ENCODE measurements at places on chromosomes 12 and 14.

- no peak for DNase-seq
These were observed 141.8 kb upstream of the RASSF8 start for GRCh38 chr12:25816637-25817036.

GRCh38 chr12:39958377-39958776, 147.5 kb downstream of the SLC2A13 start:
- DNase-seq: no peak

GRCh38 chr12:109900752-109901580, 892 bp downstream of the TCHP start:
- DNase-seq: no peak

- no peak for DNase-seq
These were observed 66.3 kb downstream of the OTX2 start for GRCh38 chr14:56744016-56744415.

DNA sequence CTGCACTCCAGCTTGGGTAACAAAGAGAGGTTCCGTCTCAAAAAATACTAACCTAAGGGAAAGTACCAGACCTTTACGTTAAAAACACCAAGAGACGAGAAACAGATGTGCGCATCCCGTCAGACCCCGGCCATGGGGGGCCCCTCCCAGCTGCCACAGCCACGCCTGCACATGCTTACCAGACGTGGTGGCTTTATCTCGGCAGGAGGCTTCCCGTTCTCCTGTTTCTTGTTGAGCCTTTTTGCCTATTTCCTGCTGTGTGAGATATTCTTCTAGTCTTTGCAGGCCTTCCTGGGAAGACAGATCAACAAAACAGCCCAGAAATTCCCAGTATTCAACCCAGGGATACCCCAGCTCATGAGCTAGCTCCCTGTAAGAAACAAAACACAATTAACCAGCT, 23.6 kb downstream of the PGAM5 start:
- DNase-seq: no peak

GRCh38 chr14:60226298-60226697, 22.7 kb upstream of the PPM1A start:
- no peak for DNase-seq

DNA sequence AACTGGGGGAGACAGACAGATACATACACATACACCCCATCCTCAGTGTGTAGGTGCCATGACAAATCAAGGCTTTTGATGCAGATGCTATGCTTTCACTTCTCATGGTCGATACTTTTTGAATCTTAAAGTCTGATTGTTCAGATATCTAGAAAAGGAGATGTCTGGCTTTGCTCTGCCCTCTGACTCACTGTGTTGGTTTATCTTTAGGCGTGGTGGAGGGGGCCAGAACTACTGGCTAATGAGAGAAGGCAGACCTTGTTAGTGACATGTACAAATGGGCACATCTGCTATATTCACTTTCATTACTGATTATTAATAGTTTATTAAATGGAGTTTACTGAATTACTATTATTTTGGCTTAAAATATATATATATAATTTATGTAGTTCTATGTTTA, 444.3 kb upstream of the RGS6 start:
- no peak for DNase-seq

DNA sequence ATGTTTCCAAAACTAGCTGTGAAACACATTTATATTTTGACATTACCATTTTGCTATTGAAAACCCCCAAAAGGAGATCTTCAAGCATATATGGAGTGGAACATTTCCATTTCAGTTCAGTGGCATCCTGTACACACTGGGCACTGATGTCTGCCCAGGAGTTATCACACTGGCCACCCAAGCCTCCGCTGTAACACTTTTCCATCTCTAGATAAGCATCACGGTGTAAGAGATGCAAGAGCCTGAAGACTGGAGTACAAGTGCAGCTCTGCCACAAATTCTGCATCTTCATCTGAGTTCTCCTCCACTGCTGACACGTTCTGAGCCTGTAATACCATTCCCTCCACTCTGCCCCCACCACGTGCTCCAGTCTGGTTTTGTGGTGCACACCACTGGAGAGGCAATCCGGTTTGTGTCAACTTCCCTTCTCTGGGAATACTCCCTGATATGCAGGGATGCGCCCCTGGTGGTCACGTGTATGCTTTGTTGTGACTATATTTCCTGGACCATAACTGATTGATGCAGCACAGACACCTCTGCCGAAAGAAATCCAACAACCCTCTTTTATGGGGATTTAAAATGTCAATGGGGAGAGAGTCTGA, 12.7 kb downstream of the SPTLC2 start:
- DNase-seq: no peak

- no peak for DNase-seq
These were observed 39.9 kb upstream of the PTPRR start for GRCh38 chr12:70960484-70960883.

DNA sequence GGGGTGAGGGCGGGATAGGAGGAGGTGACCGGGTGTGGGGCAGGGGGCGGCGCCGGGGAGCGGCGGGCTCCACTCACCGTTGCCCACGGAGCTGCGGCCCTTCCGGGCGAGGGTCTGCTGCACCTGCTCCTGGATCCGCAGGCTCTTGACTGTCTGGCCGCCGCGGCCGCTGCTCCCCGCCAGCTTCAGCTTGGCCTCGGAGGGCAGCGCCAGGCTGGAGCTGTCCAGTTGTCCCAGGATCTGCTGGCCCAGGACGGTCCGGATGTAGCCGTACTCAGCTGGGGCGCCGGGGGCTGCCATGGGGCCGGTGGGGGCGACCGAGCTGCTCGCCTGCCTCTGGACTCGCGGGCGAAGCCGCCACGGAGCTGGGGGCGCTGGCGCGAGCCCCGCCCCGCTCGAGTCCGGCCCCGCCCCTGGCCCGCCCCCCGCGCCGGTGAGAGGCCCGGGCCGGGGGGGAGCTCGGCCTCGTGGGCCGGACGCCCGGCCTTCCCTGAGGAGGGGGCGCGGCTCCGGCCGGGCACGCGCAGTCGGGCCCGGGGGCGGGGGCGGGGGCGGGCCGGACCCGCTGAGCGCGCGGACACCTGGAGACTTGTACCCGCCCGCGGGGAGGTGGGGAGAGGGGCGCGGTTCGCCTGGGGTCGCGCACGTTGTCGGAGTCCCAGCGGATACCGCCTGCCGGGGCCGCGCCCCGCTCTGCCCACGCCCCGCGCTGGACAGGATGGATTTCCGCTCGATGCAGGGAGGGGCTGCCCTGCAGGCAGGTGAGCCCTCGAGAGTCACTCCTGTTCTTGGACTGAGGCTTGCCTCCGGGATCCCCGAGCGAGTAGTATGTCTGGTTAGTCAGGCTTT, at the start of gene PKP2:
PKP2 (minus strand) TSS at position 346 of the 849 bp plus-strand sequence; CDS start at position 300, 46 bp downstream.
- DNase-seq: peak; percentile 41

DNA sequence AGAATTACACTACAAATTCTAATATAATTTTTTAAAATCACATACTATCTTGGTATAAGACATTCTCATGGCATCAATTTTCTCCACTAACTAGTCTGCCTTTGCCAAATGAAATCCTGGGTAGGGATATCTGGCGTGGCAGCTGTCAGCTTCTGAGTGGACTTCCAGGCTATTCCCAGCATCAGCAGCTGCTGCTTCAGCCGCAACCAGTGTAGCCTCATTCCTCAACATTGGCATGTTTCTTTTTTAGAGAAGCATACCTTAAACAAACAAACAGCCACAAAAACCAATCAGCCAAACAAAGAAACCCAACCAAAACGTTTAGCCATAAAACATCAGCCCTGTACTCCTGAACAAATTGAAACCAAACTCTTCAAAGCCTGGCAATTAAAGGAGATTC, 235.8 kb downstream of the SSPN start:
- no peak for DNase-seq

GRCh38 chr12:97552410-97553121, 90.0 kb downstream of the RMST start:
- DNase-seq: no peak

GRCh38 chr14:101101456-101102056, 198.0 kb upstream of the RTL1 start:
- DNase-seq: peak; percentile 21

DNA sequence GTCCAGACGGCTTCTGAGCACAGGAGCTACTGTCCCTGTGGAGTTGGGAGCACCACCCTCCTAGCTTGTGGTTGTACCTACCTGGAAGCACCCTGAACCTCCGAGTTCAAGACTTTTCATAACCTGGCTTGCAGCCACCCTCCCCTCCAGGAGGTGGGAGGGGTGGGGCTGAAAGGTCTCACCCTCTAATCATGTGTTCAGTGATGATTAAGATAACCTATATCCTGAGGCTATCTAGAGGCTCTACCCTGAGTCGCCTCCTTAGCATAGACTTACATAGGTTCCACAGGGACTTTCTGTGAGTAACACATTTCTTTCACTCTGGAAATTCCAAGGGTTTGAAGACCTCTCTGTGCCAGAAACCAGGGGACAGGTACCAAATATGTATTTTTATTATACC, 146.5 kb downstream of the CFAP54 start:
- DNase-seq: no peak

- DNase-seq: no peak
These were observed 36.7 kb upstream of the C14orf132 start for GRCh38 chr14:96002498-96002884.
